T-helper 1 cell treated with Interleukin-12 subunit alpha and Interleukin-12 subunit beta and Interleukin-4 antibody, amounts not matched to agents 30 ng/mL and 1 ng/mL, for 36 hours (primary cell): ENCODE measurements at places on chromosomes 12 and 14. TPM values are rescaled to one million over a fixed set of nuclear protein-coding genes. Genes with fewer than 3 reads are reported as not detected.

The BCL2L14 gene
- 6.0 and 6.3 TPM in 2 replicates for total RNA-seq

The VRTN gene
- total RNA-seq = not detected in 2 replicates

The C14orf119 gene
- total RNA-seq = 47.7 and 50.3 TPM in 2 replicates

The LRRK2 gene
- total RNA-seq = not detected in 2 replicates

The MLH3 gene
- 18.3 and 20.2 TPM in 2 replicates for total RNA-seq
